ENCODE measurements at places on chromosomes 3 and 15. TPM values are rescaled to one million over a fixed set of nuclear protein-coding genes. Genes with fewer than 3 reads are reported as not detected.

Gene FBXW12
- total RNA-seq: not detected

Gene GRAMD1C
- 0.63 TPM for total RNA-seq

Gene ANKUB1
- total RNA-seq: 0.84 TPM

Gene PLA2G4F
- total RNA-seq: not detected

Gene PRR20G
- not detected for total RNA-seq

Gene DPH6
- total RNA-seq: 32.2 TPM

Gene TRIP4
- total RNA-seq: 21.6 TPM

Gene GCNT3
- total RNA-seq: not detected

Gene SEMA3F
- total RNA-seq: 58.5 TPM

Gene LMCD1
- total RNA-seq: 147 TPM

Gene ILDR1
- not detected for total RNA-seq

Gene PTX3
- 10.4 TPM for total RNA-seq

Gene TGFBR2
- 338 TPM for total RNA-seq
